ENCODE measurements at places on chromosomes 16 and 17.

DNA sequence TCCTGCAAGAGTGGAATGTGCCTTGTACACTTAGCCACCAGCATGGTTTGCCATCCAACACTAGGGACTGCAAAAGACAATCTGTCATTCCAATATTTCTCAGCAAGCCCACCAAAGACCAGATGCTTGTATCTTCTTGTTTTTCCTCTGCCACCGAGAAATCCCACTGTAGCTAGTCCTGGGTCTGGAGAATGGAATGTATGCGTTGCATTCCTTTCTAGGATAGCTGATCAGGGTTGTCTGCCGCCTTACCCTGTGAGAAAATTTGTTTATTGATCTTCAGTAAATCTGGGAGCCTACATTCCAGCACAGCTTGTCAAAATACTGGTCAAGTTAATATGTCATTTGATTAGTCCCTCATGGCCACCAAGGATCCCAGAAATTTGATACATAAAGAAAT lies 28.1 kb upstream of the ADAMTS18 start:
- no peak for DNase-seq

DNA sequence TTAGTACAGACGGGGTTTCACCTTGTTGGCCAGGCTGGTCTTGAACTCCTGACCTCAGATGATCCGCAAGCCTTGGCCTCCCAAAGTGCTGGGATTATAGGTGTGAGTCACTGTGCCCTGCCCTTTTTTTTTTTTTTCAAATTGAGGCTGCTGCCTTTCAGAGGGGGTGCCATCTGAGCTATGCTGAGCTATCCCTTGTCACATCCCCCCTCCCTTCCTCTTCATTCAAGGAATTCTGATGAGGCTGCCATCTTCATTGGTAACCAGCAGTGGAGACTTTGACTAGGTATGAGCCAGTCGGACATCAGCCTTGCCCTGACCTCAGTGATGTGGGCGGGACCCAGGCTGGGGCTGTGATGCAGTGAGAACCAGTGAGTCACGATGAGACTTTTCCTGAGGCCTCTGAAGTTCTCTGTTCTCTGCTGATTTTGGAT lies 24.4 kb upstream of the GPT2 start:
- peak; percentile 34 for DNase-seq

DNA sequence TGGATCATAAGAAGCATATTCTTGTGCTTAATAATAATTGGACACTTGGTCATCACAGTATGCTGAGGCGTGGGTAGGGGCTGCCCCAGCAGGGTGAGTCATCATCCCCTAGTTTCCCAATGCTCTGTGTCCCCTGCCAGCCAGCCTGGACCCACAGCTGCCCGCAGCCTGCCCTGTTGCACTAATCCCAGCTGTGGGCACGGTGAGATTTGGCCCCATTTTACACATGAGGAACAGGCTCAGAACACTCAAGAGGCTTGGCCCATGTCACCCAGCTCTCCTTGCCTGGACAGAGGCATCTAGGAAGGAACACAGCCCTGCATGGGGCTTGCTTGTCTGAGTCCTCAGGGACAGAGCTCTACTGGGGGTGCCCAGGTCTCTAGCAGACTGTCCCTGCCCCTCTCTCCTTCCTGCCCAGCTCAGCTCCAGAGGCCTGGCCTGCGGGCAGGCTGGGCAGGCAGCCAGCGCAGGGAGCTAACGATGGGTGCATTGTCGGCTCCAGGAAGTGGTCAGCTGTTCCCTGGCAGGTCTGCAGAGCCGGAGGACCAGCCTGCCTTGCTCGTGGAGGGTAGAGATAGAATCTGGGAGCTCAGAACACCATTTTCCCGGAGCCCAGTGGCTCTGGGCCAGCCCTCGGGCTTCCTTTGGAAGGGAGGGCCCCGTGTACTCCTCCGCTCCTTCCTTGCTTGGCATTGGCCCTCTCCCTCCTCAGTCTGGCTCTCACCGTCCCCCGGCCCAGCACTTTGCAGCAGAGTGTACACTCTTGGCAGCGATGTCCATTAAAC lies 189.4 kb downstream of the RAB11FIP4 start:
- DNase-seq, result no peak

DNA sequence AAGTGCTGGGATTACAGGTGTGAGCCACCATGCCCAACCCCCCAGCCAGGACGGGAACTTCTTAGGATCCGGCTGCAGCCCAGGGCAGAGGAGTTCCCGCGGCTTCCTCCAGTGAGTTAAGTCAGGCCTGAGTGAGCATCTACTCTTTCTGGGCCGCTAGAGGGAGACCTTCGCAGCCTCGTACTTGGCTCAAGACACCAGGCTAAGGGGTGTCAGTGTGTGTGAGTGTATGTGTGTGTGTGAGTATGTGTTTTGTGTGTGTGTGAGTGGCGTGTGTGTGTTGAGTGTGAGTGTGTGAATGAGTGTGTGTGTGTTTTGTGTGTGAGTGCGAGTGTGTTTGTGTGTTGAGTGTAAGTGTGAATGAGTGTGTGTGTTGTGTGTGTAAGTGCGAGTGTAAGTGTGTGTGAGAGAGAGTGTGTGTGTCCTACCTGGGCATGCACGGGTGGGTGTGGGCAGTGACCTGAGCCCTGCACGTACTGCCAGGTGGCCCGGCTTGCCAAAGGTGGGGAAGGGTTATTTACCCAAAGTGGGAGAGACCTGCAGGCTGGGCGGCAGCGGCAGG lies 58.5 kb downstream of the TMEM235 start:
- peak; percentile 88 for DNase-seq

DNA sequence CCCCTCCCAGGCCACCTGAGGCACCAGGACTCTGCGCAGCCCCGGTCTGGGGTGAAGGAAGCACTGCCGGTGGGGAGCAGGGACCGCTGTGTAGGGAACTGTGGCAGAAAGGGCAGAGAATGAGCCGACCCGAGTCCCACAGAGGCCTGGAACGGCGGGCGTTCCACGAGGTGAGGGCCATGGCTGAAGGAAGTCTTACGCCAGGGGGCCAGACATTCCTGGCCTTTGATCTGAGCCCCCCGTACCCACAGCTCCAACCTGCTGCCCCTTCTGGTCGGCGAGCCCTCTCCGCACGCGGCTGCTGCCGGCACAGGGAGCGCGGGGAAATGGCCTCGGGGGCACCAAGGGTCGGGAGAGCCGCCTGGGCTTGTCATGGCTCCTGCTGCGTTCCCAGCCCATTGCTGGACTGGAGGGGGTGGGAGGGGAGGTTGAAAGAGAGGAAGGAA lies 1.4 kb upstream of the WNT3 start:
- DNase-seq, result no peak

- DNase-seq, result no peak
Observed at GRCh38 chr16:84085773-84086172, 31.0 kb downstream of the MBTPS1 start.

DNA sequence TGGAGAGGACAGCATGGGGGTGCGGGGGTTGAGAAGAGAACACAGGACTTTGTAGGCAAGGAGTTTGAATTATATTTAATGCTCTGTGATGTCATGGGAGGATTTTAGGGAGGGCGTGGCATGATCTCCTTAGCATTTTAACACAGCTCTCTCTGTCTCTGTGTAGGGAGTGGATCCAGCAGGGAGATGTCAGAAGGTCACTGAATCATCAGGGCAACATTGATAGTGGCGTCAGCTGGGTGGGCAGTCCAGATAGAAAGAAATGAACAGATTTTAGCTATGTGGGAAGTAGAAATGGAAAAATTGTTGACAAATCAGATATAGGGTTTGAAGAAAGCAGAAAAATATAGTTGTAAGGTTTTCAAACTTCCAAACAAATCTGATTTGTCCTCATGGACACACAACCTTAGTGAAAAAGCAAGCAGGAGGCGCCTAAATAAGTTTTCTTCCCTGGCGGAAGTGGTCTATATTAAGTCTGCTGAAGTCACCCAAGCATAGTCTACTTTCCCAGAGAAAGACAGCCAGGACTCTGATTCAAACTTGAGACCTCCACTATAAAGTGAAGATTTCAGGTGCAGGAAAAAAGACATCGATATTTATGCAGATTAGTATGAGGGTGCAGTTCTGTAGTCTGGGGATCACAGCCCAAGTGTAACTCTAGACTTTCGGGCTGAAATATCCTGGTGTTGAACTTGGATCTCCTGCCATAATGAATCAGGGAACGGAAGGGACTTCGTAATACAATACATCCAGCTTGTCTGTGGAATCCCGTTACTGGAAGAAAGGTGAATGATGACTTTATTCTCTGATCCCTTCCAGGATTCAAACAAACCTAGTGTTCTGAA lies 10.1 kb upstream of the PCTP start:
- DNase-seq, result no peak

DNA sequence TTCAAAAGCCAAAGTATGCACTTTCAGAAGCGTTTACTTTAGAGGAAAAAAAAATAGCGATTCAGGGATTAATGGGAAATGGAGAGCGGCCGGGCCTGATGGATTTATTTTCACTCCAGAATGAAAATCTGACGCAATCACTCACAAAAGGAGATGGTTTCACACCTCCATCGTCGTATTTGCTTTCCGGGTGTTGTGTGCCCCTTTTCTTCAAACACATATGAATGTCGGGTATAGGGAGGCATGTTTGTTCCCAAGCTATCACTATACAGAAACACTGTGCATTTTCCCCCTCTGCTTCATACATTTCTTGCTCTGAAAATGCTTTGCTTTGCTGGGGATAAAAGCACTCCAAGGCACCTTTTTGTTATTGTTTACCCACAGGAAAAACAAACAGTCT lies 562.2 kb upstream of the ZFHX3 start:
- DNase-seq, result no peak

GRCh38 chr16:58127033-58127556 lies 2.1 kb downstream of the CFAP20 start:
- DNase-seq, result peak; percentile 36

DNA sequence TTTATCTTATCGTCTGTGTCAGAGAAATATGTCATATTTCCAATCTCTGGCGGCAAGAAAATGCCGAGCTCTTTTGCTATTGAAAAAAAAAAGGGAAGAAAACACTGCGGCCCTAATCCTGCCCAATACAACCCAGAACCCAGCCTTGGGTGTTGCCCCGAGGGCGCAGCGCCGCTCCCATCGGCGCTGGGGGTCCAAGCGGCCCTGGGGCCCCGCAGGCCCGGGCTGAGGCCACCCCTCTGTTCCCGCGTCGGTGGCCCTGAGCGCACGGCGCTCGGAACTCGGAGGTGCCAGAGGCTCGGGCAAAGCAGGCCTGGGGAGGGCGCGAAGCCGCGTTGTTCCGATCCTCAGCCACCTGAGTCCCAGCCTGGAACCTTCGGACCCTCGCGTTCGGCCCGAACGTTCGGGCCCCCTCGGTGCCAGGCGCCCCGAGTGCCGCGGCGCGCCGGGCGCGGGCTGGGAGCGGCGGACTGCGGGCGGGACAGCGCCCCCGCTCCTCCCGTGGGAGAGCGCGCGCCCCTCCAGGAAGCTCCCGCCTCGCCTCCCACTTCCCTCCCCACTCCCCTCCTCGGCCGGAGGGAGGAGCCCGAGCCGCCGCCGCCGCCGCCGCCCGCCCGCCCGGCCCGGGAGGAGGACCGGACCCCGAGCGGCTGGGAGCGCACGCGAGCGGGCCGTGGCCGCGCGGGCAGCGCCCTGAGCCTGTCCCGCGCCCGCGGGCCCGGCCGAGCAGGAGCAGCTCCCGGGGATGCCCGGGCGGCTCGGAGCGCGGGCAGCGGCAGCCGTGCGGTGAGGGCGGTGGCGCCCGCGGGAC lies at the start of gene CPNE2:
CPNE2 (plus strand) TSS at position 609 of the 811 bp plus-strand sequence. CDS start 18,160 bp downstream, outside the sequence.
- no peak for DNase-seq

- DNase-seq, result no peak
Observed at GRCh38 chr17:21379080-21379711, 3.0 kb downstream of the KCNJ12 start.

- no peak for DNase-seq
Observed at GRCh38 chr16:54647725-54648221, 282.9 kb upstream of the IRX5 start.

- DNase-seq, result no peak
Observed at GRCh38 chr17:27968206-27968732, 74.2 kb upstream of the NLK start.

DNA sequence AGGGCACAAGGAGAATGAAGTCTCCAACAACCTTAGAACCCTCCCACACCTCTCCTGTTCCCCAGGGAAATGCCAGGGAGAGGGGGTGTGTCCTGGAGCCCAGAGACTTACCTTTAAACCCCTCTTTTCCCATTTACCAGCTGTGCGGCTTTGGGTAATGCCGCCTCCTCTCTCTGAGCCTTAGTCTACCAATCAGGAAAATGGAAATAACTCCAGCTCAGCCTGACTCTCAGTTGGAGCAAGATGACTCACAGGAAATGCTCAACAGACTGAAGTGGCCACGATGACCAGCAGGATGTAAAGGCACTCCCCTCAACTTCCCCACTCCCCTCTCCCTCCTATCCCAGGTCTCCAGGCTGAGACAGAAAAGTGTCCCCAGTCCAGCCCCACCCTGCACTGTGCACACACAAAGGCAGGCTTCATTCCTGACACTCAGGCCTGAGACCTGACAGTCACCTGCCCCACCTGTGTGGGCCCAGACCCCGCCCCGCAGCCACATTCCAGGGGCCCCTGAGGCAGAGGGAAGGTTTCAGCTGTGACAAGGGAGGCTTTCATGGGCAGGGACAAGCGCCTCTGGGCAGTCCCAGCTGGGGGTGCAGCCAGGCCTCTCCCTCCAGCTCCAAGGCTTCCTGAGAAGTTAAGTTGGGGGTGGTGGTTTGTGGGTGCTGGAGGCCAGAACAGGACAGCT lies 3.0 kb upstream of the KRT15 start:
- DNase-seq, result peak; percentile 28

DNA sequence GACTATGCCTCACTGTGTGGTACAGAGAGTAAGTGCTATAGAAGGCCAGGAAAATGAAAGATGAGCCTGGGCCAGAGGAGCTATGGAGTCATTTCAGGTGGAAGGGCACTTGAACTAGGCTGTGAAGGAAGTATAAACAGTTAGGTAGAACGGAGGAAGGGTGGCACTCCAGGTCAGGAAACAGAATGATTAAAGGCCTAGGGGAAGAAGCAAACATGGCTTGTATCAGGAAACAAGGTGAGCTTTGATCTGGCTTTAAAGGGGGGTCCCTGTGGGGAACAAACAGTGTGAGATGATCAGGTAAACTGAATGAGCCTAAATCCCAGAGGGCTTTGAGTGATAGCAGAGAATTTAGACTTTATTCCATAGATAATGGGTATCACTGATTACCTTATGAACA lies 16.9 kb downstream of the MAP3K3 start:
- DNase-seq, result no peak

- no peak for DNase-seq
Observed at GRCh38 chr17:40354221-40355122, 10.1 kb downstream of the GJD3 start.

DNA sequence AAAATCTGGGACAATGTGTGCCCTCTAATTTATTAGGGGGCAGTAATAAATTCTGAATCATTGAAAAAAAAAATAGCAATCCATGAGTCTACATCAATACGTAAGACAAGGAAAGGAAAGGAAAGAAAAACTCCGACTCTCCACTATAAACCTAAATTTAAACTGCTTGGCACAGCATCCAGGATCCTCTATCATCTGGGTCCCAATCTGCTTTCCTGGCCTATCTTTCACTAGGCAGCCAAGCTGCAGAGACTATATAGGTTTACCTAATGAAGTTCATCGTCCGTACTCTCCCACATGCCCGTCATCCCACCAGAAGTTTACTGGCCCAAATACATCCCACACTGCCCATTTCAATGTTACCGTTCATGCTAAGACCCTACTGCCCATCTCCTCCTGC lies 179.2 kb downstream of the PARN start:
- DNase-seq, result no peak

DNA sequence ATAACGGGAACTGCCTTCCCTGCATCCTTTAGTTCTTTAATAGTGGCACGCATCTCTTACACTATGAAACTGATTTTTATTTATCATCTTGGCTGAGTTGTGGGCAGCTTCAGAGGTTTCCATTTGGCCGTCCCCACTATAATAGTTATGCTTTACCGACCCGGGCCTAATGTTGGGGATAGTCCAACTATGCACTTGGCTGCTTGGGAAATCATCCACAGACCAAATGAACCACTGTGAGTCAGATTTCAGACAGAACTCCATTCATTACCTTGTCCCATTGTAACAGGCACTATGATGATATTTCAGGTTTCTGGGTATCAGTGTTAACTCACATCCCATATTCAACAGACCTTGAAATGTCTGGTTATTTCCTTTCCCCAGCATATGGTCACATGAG lies 6.1 kb upstream of the SLFN5 start:
- DNase-seq, result no peak
